ENCODE measurements at places on chromosomes 7 and 10.

- DNase-seq, result peak; percentile 16
Measured at GRCh38 chr7:43619213-43620012, 36.5 kb downstream of the STK17A start.

- DNase-seq, result peak; percentile 69
Measured at GRCh38 chr7:30548845-30549244, 44.2 kb upstream of the GGCT start.

- DNase-seq, result no peak
Measured at GRCh38 chr7:105640956-105641810, 59.9 kb upstream of the EFCAB10 start.

DNA sequence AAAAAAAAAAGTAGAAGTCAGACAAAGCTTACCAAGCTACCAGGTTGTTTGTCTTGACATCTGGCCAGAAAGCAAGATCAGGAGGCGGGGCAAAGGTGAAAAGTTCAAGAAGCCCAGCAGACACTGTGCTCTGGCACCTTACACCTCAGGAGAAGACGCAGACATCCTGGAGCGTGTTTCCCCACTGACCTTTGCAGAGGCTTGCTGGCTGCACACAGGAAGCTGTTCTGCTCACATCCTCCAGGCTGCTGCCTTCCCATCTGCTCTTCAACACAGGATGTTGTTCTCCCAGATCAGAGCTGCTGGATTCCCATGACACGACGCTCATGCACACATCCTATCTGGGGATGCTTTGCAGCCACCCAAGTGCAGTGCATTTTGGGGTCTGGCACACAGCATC lies 174.4 kb upstream of the KIAA1217 start:
- DNase-seq, result no peak

GRCh38 chr10:128481152-128481840 lies 355.1 kb upstream of the MKI67 start:
- DNase-seq, result no peak

GRCh38 chr7:134350709-134351108 lies 34.0 kb upstream of the SLC35B4 start:
- DNase-seq, result peak; percentile 10

DNA sequence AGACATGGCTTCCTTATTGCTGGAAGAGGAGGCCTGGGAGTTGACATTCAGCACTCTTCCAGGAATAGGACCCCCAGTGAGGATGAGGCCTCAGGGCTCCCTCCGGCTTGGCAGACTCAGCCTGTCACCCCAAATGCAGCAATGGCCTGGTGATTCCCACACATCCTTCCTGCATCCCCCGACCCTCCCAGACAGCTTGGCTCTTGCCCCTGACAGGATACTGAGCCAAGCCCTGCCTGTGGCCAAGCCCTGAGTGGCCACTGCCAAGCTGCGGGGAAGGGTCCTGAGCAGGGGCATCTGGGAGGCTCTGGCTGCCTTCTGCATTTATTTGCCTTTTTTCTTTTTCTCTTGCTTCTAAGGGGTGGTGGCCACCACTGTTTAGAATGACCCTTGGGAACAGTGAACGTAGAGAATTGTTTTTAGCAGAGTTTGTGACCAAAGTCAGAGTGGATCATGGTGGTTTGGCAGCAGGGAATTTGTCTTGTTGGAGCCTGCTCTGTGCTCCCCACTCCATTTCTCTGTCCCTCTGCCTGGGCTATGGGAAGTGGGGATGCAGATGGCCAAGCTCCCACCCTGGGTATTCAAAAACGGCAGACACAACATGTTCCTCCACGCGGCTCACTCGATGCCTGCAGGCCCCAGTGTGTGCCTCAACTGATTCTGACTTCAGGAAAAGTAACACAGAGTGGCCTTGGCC lies 4.3 kb downstream of the PGAM2 start:
- no peak for DNase-seq

DNA sequence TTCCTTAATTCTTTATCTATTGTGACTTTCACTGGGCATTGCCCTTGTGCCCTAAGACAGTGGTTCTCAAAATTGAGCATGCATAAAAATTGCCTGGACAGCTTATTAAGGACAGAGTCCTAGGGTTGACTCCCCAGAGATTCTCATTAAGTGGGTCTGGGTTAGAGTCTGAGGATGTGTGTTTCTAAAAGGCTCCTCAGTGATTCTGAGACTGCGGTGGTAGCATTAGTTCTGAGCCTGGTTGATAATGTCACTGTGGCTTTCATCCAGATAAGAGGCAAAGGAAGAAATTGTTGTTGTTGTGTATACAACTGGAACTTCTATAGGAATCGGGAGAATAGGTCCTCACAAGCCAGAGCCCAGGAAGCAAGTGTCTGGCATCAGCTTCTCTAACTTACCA lies 1.3 kb downstream of the IFIT2 start:
- DNase-seq, result no peak

DNA sequence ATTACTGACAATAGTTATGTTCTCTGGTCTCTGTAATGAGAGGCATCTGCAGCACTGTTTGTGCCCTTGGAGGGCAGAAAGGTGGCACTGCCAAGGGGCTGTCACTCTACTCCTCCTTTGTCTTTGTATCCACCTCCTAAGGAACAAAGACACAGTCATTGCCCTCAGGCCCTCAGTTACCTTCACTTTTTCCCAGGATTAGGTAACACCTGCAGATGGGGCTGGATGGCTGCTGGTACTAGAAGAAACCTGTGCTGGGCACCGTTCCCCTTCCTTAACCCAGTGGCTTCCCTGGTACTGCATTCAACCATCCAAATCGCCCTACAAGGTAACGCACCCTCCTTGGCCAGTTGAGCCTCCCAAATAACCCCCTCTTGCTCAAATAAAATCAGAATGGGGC lies 246.9 kb upstream of the NEBL start:
- no peak for DNase-seq

GRCh38 chr10:49276596-49276995 lies 22.4 kb upstream of the C10orf71 start:
- DNase-seq, result no peak

DNA sequence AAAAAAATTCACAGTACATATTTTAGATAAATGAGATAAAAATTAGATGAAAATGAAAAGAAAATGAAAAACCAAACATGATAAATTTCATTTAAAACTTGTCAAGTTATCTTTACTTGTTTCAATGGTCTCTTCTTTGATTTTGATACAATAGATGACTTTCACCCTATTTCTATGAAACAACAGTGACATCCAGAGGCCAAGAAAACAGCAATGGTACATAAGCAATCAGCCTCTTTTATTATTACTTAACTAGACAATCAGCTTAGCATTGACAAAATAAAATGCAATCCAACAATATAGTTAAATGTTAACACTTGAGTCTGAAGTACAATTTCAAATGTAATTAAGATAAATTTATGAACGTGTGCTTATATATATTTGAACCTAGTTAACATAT lies 74.8 kb upstream of the GPR37 start:
- no peak for DNase-seq

GRCh38 chr10:61138708-61139591 lies 195.0 kb upstream of the RHOBTB1 start:
- peak; percentile 76 for DNase-seq

DNA sequence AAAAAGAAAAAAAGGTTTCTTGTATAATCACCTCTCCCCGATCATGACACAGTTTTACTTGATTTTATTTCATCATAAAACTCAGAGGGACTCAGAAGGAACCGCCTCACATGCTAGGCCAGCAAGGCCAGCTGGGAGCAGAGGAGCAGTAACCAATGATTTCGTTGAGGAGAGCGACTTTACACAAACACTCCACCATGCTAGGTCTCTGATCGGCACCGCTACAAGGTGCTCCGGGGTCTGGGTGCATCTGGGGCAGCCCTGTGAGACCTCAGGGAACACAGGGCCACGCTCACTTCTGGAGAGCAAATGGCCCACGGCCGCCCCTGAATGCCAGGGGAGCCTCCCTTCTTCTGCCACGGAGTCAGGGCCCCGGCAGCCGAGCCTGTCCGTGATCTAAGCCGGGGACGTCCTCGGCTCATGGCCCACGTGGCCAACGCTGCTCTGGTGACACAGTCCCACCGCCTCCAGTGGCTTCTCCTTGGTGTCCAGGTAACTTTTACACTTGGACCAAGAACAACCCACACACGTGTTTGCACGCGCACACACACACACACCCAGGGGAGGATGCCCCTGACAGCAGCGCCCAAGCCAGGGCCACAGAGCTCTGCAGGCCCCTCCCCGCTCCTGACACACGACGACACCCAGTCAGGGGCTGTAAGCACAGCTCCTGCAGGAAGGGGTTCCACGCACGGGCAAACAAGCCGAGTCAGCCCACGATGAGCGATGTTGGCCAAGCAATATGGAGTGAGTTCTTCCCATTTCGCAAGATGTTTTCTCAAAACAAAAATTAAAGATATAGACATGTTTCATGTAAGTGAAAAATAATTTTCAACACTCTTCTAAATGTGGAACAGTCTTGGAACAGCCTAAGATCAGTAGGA lies 332.3 kb downstream of the DNAJB6 start:
- DNase-seq, result no peak

DNA sequence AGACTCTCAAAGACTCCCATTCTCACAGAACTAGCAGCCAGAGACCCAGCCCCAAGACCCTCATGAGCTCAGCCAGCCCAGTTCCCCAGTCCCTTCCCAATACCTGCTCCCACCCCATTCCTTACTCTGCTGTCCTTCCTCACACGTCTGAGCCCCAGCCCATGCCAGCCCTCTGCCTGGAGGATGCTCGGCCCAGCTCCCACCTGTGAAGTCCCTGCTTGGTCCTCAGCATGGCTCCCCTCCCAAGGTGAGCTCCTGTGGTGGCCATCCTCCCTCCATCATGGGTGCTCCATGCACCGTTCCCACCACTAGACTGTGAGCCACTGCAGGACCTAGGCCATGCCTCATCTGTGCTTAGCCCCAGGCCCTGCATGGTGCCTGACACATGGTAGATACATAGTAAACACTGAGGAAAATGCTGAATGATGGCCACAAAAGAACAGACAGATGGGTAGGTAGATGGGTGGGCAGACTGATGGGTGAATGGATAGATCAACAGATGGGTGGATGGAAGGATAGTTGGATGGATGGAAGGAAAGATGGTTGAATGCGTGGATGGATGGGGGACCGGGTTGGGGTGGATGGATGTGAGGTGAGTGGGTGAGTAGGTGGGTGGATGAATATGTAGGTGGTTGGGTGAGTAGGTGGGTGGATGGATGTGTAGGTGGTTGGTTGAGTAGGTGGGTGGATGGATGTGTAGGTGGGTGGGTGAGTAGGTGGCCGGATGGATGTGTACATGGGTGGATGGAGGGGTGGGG lies 138.9 kb downstream of the GRID1 start:
- DNase-seq, result no peak

GRCh38 chr7:158527495-158527894 lies 60.1 kb downstream of the PTPRN2 start:
- no peak for DNase-seq

GRCh38 chr7:139648941-139649425 lies 125.5 kb downstream of the CLEC2L start:
- DNase-seq, result no peak

GRCh38 chr10:6621536-6621935 lies 41.5 kb upstream of the PRKCQ start:
- peak; percentile 11 for DNase-seq

DNA sequence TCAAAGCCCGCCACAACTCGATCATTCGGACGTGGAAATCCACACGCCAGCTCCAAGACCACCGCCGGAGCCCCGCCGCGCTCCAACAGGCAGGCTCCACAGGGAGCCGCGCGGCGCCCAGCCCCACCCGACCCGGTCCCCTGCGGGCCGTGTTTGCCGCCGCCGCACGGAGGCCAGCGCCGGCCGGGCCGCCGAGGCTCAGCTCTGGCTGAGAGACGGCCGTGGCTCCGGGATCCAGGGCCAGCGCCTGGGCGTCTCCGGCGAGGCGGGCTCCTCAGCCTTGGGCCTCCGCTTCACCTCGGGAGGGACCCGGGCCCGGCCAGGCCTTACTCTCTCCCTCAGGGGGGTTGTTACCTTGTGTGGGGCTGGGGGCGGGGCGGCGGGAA lies 333 bp downstream of the SMNDC1 start:
- DNase-seq, result peak; percentile 18

All from fibroblast of skin of scalp (primary cell).